ENCODE measurements at places on chromosomes 6 and 20. TPM values are rescaled to one million over a fixed set of nuclear protein-coding genes. Genes with fewer than 3 reads are reported as not detected.

Gene TUBB2B
- 762 TPM for total RNA-seq

Gene TRIM10
- total RNA-seq = not detected

Gene PGK2
- total RNA-seq = not detected

Gene BTN3A1
- total RNA-seq = 9.8 TPM

Gene TBC1D32
- total RNA-seq = 18.9 TPM

Gene HLA-DOA
- 38.0 TPM for total RNA-seq

Gene ENPP3
- 0.09 TPM for total RNA-seq

Gene TBC1D7
- 52.8 TPM for total RNA-seq

Gene HSPA1L
- total RNA-seq = 1.2 TPM

Gene ACSS1
- not detected for total RNA-seq

Gene SLC32A1
- 0.04 TPM for total RNA-seq

Gene PACSIN1
- 0.41 TPM for total RNA-seq

Gene SMPDL3A
- 2.0 TPM for total RNA-seq

Gene FOXA2
- total RNA-seq = not detected

Gene HCK
- not detected for total RNA-seq

Gene RNF182
- 15.3 TPM for total RNA-seq

Gene DST
- 259 TPM for total RNA-seq

Gene ATP9A
- 18.2 TPM for total RNA-seq

Gene PHF20
- total RNA-seq = 45.1 TPM

Gene SLC17A1
- total RNA-seq = not detected

Gene CLPSL1
- not detected for total RNA-seq

Gene ARMH2
- not detected for total RNA-seq

Gene DEFB112
- not detected for total RNA-seq

Gene CLPSL2
- not detected for total RNA-seq
